ENCODE measurements at places on chromosomes 11 and 22.

DNA sequence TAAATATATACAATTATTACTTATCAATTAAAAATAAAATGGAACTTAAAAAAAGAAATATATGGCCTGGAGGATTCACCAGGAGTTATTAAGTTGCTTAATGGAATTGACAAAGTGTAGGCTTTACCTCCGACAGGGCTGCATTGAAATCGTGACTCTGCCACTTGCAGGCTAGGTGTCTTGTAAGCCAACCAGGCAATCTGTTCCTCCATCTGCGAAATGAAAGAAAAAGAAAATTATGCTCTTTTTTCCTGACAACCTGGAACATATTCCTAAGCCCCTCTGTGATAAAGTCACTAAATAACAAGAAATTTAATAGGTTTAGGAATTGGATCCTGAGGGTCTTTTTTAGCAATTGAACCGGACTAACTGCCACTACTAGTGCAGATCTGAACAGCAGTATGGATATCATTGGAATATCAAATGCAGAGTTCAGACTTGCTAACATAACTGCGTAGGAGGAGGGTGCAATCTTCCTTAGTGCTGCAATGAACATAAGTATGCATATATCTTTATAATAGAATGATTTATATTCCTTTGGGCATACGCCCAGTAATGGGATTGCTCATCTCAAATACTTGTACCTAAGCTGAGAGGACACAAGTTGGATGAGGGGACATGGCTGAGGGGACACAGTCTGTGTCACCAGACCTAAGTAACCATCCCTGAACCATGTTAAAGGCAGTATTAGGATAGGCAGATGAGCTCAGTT is 42.5 kb upstream of the CEP126 start:
- no peak for DNase-seq

GRCh38 chr11:129267716-129268115 is 75.6 kb upstream of the ARHGAP32 start:
- no peak for DNase-seq

DNA sequence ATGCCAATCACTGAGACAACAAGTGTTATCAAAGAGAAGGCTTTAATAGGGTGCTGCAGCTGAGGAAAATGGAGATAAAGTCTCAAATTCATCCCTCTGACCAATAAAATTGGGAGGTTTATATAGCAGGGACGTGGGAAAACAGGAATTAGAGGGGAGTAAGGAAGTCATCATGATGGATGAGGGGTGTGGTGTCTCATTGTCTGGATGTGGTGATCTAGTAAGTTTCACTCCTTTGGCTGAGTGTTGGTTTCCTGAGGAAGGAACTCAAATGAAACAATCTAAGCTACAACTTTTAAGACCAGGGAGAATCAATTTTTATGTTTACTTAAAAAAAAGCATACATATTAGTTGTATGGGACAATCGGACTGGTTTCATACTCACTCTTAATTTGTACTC is 491.0 kb upstream of the KIRREL3 start:
- no peak for DNase-seq

GRCh38 chr11:8503910-8504364 is 90.1 kb downstream of the STK33 start:
- DNase-seq: peak; percentile 16

GRCh38 chr11:117366248-117366647 is 38.6 kb downstream of the CEP164 start:
- DNase-seq: no peak
